ENCODE measurements at places on chromosomes 3 and 15. TPM values are rescaled to one million over a fixed set of nuclear protein-coding genes. Genes with fewer than 3 reads are reported as not detected.
A peak's percentile ranks its signal among the peaks of the same experiment; 100 is the strongest.

GRCh38 chr3:150738688-150739087 is 24.3 kb downstream of the SIAH2 start:
- DNase-seq = no peak

DNA sequence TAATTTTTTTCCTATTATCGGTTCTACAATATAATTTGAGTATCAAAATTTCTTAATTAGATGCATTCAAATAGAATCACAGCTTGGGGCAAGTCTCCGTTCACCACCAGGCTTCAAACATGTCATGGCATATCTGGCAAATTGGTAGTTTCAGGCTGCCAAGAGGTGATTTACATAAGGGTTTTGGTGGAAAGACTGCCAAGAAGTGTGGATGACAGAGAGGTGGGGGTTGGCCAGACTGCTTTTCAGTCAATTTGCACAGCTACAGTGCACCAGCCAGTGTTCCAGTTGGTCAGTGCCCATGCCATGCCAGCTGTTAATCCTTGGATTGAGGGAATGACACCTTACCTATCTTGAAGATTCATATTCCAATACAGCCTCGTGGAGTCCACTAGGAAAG is 8.4 kb upstream of the GSK3B start:
- DNase-seq = peak; percentile 16

GRCh38 chr15:57510647-57511046 is 81.1 kb upstream of the MYZAP start:
- DNase-seq = peak; percentile 56

DNA sequence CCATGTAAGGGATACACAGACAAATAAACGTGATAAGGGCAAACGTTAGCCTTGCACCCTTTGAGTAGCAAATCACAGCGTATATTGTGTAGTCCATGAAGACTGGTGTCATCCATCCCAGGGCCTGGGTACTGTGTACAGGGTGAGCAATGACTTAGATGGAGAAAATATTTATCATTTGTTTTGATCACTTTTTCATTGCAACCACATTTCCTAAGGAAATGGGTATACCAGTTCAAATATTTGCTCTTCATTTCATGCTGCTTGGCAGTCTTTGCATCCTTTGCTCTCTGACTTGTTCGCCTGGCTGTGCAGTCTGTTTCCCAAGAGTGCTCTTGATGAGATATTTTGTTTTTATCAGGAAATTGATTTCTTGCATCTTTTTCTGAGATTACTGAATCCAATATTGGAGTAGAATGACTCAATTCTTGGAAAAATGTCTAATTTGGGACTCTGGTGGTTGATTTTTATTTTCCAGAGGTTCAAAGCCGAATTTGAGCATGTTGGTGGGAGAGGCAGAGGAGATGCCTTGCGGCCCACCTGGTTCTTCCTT is 424.6 kb upstream of the SEMA6D start:
- peak; percentile 50 for DNase-seq

Gene FAM174B
- 16.7 TPM for polyA plus RNA-seq

- DNase-seq = peak; percentile 36
Measured at GRCh38 chr3:98903099-98903498, 1.6 kb upstream of the DCBLD2 start.

Gene RARRES1
- 5.2 TPM for polyA plus RNA-seq

Gene SCN11A
- 1.3 TPM for polyA plus RNA-seq

Gene CACNA2D2
- polyA plus RNA-seq = 8.7 TPM

- DNase-seq = peak; percentile 81
Measured at GRCh38 chr3:130838898-130839600, 54.8 kb upstream of the ATP2C1 start.

GRCh38 chr3:192570821-192571791 is 156.2 kb downstream of the FGF12 start:
- DNase-seq = peak; percentile 71

GRCh38 chr15:90083954-90084607 is 18.2 kb downstream of the IDH2 start:
- no peak for DNase-seq

DNA sequence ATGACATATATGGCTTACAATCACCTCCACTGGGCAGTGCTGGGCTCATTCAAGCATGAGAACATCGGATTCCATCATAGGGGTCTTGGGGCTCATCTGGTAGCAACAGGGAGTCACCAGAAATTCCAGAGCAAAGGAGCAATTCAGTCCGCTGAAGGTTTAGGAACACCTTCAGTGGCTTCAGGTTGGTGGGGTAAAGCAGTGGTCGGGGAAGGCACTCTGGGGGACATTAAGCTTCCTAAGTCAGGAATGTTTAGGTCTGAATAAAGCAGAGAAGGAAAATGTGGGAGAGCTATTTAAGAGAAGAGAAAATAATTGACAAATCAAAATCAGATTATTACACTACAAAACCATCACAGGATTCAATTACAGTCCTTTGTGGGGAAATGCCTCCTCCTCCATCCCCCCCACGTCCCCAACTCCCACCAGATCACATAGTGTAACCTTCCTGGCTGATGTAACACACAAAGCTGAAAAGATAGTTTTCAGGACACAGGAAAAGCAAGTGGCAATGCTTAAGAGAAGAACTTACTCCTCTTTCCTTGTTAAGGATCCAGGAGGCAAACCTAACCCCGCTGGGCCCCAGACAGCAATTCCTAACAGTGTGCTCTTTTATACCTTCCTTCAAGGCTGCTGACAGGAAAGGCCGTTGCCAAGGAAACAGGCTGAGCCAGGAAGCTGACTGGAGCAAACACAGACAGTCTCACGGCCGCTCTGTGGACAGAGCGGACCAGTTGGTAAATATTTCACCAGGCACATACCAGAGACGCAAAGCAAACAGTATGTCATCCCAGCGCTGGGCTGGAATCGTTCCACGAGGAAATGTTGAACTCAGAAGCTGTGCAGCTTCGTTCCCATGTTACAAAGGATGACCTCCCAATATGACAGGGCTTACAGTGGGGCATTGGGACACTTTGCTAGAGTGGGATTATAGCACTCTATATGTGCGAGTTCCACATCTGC is 57.5 kb upstream of the LMCD1 start:
- peak; percentile 96 for DNase-seq

Gene CFAP92
- 0.94 TPM for polyA plus RNA-seq
